ENCODE measurements at places on chromosomes 3 and 15. TPM values are rescaled to one million over a fixed set of nuclear protein-coding genes. Genes with fewer than 3 reads are reported as not detected.

CAND2 gene
- 15.3 TPM for total RNA-seq

SEMA6D gene
- total RNA-seq: 41.2 TPM

CLCN2 gene
- total RNA-seq: 86.8 TPM

GHSR gene
- not detected for total RNA-seq

FAN1 gene
- total RNA-seq: 34.8 TPM

ANKRD63 gene
- not detected for total RNA-seq

RARRES1 gene
- 8.2 TPM for total RNA-seq

GMPPB gene
- total RNA-seq: 53.9 TPM

IL17RC gene
- total RNA-seq: 70.6 TPM

VPS13C gene
- total RNA-seq: 79.0 TPM

SNRPA1 gene
- 12.3 TPM for total RNA-seq

ZBBX gene
- total RNA-seq: not detected

PROS1 gene
- 9.1 TPM for total RNA-seq

CLDN16 gene
- total RNA-seq: not detected

MCF2L2 gene
- total RNA-seq: 2.2 TPM

RLBP1 gene
- total RNA-seq: not detected

BTD gene
- 49.6 TPM for total RNA-seq

CD86 gene
- 2.2 TPM for total RNA-seq

CYP8B1 gene
- not detected for total RNA-seq

ATP13A5 gene
- not detected for total RNA-seq

IL5RA gene
- not detected for total RNA-seq

GOLGA8S gene
- not detected for total RNA-seq

ST8SIA2 gene
- total RNA-seq: not detected

MYZAP gene
- 8.2 TPM for total RNA-seq

DNAH12 gene
- not detected for total RNA-seq

FEZF2 gene
- not detected for total RNA-seq
